ENCODE measurements at places on chromosomes 1 and 21.

- DNase-seq = no peak
Measured at GRCh38 chr1:107003972-107004371, 52.5 kb upstream of the PRMT6 start.

GRCh38 chr1:204314893-204315658 lies 44.7 kb downstream of the PLEKHA6 start:
- peak; percentile 37 for DNase-seq

DNA sequence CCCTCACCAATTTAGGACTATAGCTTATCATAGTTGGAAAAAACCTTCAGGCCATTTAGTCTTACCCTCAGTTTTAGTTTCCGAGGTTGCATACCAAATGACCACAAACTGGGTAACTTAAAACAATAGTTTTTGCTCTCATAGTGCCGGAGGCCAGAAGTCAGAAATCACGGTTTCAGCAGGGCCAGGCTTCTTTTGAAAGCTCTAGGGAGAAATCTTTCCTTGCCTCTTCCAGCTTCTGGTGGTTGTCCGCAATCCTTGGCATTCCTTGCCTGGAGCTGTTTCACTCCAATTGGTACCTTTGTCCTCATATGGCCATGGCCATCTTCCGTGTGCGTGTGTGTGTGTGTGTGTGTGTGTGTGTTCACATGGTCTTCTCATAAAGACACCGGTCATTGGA lies 12.4 kb upstream of the PLXNA2 start:
- no peak for DNase-seq

DNA sequence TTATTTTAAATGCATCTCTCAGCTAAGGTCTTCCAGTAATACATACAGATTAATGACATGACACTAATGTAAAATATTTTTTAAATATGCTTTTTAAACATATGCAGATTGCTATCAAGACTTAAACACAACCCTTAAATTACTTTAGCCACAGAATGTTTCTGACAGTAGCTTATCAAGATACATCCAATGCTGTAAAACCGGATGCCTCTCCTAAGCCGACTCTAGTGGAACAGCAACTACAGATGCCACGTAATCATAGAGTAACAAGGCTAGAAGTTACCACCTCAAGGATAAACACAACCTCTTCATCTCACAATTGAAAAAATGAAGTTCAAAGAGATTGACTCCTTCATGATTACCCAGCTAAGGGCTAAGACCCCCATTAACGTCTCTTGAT lies 68.4 kb downstream of the ZZZ3 start:
- no peak for DNase-seq

DNA sequence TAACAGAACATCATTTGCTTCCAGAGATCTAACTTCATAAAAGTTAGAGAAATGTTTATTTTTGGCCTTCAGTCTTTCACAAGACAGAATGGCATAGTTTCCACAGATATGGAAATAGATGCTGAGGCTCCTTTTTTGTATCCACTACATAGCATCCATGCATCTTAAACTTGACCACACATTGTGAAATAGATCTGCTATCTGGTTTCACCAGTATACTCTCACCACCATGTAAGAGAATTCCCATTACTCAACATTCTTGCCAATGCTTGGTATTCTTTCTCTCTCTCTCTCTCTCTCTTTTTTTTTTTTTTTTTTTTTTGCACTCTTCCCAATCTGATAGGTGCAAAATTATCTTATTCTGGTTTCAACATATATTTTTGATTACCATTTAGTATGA lies 52.1 kb upstream of the PRMT6 start:
- DNase-seq = no peak

GRCh38 chr1:33346533-33346926 lies 25.6 kb upstream of the A3GALT2 start:
- DNase-seq = no peak

- no peak for DNase-seq
Measured at GRCh38 chr21:41765973-41766882, 624 bp downstream of the RIPK4 start.

DNA sequence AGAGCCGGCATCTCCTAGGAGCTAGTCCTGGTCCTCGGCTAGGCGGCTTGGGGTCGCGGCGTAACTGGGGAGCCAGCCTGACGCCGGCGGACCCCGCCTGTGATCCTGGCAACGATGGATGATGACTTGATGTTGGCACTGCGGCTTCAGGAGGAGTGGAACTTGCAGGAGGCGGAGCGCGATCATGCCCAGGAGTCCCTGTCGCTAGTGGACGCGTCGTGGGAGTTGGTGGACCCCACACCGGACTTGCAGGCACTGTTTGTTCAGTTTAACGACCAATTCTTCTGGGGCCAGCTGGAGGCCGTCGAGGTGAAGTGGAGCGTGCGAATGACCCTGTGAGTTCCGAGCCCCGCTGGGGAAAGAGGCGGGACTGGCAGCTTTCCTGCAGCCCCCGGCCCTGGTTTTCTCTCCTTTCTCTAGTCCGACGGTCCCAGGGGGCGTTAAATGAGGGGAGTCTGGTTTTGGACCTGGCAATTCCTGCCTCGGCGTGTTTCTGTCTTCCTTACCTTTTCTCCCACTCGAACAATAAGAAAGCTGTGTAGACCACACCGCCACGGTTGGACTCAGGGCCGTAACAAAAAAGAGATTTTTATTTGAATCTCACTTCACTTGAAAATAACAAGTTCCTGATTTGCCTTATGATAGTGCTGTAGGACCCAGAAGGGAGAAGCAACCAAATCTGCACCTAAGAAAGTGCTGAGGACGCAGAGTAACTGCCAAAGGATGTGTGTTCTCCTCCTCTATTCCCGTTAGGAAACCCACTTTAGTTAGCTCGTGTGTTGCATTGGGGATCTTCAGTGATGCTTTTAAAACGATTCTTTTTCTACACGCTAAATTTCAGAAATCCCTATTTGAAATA lies at the start of gene SPRTN:
Gene SPRTN, plus strand, starts transcription at position 24 of the 859 bp plus-strand sequence. Its CDS starts 91 bp downstream, at position 115.
- peak; percentile 94 for DNase-seq

DNA sequence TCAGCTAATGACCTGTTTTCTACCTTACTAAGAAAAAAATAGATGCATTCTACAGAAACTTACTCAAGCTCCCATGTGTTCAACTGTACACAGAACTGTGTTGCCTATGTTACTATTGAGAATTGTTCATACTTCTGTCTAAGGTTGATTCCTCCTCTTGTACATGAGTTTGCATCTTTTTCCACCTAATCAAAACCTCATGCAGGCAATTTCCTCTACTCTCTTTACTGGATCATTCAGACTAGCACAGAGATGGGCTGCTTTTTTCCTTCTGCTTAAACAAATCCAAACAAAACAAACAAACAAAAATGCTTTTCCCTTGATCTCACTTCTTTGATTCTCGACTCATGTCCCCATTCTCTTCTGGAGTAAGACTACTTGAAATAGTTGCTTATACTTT lies 58.8 kb upstream of the PTGFR start:
- DNase-seq = no peak

GRCh38 chr1:5796028-5796427 lies 196.2 kb downstream of the NPHP4 start:
- no peak for DNase-seq

Data from BE2C (cell line).